CD4-positive, alpha-beta T cell treated with Interleukin-15 for 4 hours (primary cell): ENCODE measurements at places on chromosomes 4 and X.
A peak's percentile ranks its signal among the peaks of the same experiment; 100 is the strongest.

GRCh38 chr4:72366601-72367000 lies 202.4 kb downstream of the ADAMTS3 start:
- DNase-seq = no peak

DNA sequence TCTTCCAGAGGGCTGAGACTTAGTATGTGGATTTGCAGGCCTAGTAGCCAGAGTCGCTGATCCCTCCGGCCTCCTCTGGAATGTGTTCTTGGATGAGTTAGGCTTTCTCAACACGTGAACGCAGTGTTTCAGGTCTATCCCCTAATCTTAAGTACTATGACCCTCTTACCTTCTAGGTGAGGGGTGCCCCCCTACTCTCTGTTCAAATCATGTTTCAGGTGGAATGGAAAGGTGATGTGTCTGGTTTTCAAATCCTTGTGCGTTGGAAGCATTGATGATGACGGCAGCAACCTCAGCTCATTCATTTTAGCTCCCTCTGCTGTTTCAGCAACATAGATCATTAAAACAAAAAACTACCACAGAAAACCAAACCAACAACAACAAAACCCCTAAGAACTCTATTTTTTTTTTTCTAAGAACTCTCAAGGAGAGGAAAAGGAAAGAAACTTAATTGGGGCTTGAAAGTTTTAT lies 56.4 kb downstream of the RWDD4 start:
- DNase-seq = no peak

GRCh38 chrX:149497626-149498025 lies 7.5 kb downstream of the IDS start:
- DNase-seq = no peak

- peak; percentile 53 for DNase-seq
Observed at GRCh38 chr4:25180524-25181131, 20.4 kb upstream of the SEPSECS start.

- DNase-seq = peak; percentile 44
Observed at GRCh38 chr4:104490770-104491480, 3.8 kb downstream of the CXXC4 start.

DNA sequence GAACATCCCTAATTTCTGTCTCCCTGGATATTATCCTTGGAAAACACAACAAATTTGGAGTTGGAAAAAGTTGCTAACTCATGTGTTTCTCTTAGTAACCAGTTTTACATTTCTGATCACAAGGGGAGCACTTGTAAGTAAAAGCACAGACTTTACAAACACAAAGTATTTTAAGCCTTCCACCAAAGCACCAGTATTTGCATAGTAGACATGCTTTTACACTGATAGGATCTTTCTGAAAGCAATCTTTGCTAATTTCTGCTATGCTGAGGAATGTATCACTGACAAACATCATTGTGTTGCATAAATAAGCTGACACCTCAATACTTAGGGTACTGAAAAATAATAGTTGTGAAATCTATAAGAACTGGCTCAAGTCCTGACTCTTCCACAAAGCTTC lies 100.6 kb downstream of the MID1 start:
- no peak for DNase-seq
